ENCODE measurements at places on chromosomes 11 and 22.
A peak's percentile ranks its signal among the peaks of the same experiment; 100 is the strongest.

DNA sequence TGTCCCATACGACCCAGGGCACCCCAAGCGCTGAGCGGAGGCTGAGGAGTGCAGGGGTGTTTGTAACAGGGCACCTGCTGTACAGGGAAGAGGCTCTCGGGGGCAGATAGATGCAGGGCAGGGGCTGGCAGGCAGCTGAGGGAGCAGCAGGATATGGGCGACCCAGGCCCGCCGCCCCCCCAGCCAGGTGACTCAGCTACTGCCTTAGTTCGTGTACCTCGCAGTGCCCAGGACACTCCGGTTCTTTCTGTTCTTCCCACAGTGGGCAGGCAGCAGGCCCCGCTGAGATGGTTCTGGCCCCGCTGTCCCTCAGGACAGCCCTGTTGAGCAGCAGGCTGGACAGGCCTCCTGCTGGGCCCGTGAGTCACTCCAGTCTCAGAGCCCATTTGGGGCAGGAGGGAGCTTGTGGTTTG is 16.2 kb downstream of the PHLDA2 start:
- no peak for DNase-seq

GRCh38 chr11:127919206-127920000 is 668.0 kb downstream of the ETS1 start:
- DNase-seq: no peak

DNA sequence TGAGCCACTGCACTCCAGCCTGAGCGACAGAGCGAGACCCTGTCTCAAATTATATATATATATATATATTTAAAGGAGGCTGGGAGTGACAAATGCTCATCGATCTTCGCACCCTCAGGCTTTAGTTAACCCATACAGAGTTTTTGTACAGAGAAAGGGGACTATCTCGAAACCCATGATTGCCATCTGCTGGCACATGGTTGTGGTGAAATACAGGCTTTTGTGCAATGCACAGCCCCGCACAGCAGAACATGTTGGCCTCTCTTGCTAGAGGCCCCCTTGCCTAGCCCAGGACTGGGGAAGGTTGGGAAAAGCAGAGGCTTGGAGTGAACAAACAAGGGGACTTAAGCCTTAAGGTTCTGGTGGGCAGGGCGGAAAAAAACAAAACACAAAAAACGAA is 3.6 kb downstream of the MYBPC3 start:
- peak; percentile 51 for DNase-seq

DNA sequence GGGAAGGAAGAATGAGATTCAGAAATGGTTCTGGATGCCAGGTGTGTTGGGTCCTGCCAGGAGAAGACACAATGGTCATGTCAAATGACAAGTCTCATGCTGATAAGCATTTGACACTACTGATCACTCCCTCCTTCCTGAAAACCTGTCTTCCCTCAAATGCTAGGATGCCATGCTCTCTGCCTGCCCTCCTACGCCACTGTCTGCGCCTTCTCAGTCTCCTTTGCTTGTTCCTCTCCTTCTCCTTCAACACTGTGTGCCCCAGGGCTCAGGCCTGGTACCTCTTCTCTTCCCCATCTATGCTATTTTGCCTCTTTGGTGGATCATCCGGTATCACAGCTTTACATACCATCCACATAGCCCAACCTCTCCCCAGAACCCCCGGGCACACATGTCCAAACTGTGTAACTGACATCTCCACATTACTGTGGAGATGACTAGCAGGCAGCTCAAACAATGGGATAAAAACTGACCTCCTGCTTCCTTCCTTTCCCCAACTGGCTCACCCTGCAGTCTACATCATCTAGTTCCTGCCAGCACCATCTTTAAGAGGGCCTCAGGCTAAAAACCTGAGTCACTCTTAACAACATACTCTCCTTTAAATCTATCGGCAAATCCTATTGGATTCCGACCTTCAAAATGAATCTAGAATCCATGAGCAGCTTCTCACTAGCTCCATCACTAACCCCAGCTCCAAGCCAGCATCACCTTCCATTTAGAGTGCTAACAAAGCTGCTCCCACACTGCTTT is 8.2 kb downstream of the AP1B1 start:
- no peak for DNase-seq

- DNase-seq: no peak
Observed at GRCh38 chr22:35554297-35554845, 13.7 kb downstream of the RASD2 start.

DNA sequence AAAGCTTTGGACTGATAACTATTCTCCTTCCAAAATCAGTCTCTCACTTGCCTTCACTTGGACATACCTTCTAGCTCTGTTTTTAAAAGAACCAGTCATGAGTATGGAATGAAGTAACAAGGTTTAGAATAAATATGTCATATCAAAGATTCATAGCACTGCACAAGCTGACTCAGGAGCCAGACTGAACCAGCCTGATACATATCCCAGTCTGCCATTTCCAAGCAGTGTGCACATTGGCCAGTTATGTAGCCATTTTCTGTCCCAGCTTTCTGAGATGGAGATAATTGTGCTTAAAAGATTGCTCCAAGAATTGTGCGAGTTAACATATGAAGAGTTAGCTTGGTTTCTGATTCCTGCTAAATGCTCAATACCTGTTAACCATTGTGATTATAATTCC is 311.3 kb downstream of the C11orf87 start:
- DNase-seq: no peak

GRCh38 chr11:119692540-119692820 is 36.5 kb downstream of the NECTIN1 start:
- no peak for DNase-seq

GRCh38 chr11:100445231-100445735 is 241.8 kb upstream of the ARHGAP42 start:
- DNase-seq: no peak

- no peak for DNase-seq
Observed at GRCh38 chr11:2994336-2994730, 2.2 kb upstream of the NAP1L4 start.

- no peak for DNase-seq
Observed at GRCh38 chr11:108115500-108116140, 5.7 kb upstream of the ACAT1 start.

- DNase-seq: no peak
Observed at GRCh38 chr11:130192845-130193267, 33.3 kb downstream of the ST14 start.

DNA sequence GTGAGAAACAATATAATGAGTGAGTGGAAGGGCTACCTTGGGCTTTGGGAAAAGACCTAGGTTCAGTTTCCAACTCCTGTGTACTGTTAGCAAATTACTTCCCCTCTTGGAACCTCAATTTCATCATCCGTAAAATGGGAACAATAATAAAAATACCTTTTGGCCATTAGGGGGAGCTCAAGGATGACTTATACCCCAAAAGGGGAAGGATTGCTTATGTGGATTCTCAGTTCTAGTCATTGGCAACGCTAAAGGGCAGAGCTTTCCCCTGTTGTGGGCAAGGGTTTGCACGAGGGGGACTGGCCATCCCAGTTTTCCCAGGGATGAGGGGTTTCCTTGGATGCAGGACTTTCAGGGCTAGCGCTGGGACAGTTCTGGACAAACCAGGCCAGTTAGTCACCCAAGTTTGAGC is 3.1 kb upstream of the COMMD9 start:
- DNase-seq: peak; percentile 69

DNA sequence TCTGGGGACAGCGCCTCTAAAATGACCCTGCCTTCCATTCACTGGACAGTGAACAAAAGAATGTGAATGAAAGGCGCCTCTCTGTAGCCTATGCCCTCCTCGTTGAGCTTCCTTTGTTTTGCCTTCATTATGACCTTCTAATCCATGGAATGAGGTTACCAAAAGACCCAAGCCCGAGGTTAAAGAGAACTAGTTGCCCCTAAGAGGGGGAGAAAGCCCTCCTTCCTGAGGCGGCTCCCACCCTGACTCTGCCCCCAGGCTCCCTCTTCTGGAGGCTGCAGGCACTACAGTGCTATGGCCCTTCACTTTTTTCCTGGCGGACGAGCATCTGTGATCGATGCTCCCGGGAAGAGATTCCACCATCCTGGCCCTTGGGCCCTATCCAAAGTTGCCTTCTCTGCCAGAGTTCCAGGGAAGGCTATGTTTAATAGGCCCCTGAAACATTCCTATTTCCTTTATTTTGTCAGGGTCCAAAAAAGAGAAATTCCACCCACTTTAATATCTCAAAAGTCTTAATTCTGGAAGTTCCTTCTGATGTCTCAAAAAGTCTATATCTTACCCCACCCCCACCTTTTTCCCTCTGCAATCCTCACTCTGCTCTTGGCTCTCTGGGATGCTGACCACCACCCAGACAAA is 147.3 kb downstream of the FEZ1 start:
- DNase-seq: peak; percentile 11

DNA sequence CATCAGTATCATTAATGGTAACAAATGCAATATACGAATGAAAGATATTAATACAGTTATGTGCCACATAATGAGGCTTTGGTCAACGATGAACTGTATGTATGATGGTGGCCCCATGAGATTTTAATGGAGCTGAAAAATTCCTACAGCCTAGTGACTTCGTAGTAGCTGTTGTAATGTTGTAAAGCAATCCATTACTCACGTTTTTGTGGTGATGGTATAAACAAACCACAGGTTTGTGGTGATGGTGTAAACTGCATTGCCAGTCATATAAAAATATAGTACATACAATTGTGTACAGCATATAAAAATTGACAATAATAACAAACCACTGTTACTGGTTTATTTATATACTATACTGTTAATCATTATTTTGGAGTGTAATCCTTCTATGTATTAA is 27.4 kb upstream of the GRIA4 start:
- no peak for DNase-seq

GRCh38 chr11:109869536-109869935 is 223.7 kb upstream of the ZC3H12C start:
- no peak for DNase-seq

- DNase-seq: no peak
Observed at GRCh38 chr11:35255514-35255913, 116.5 kb downstream of the CD44 start.

GRCh38 chr11:60592601-60593000 is 77.4 kb downstream of the MS4A13 start:
- no peak for DNase-seq

Measured in GM12865 (cell line).